Stimulated activated CD8-positive, alpha-beta memory T cell treated with anti-CD3 and anti-CD28 coated beads, Interleukin-15, amount 100 ng/mL, for 24 hours (primary cell): ENCODE measurements at places on chromosomes 3 and 15.

GRCh38 chr3:17140670-17141505 is 256.1 kb downstream of the PLCL2 start:
- DNase-seq = no peak

DNA sequence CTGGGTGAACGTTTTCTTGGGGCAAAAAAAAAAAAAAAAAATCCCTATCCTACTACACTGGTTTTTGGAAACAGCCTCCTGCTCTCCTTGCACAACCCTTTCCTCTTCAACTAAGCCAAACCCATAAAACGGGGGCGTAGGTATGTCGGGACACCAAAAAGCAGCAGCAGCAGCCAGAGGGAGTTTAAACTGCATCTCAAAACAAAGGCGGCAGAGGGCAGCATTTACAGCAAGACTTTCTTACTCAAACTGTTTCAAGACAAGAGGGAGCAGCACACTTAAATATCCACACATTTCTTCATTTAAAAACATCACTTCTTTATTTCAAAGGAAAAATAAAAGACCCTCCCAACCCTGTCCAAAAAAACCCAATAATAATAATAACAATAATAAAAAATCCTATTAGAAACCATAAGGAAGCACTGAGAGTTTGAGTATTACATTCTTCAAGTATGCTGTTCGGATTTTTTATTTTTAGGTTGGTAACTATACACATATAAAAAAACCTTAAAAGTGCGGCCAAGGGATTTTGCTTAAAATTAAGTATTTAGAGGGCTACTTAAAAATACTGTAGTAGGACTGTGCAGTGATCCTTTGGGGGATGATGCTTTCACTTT is 43.9 kb upstream of the PLXND1 start:
- no peak for DNase-seq

DNA sequence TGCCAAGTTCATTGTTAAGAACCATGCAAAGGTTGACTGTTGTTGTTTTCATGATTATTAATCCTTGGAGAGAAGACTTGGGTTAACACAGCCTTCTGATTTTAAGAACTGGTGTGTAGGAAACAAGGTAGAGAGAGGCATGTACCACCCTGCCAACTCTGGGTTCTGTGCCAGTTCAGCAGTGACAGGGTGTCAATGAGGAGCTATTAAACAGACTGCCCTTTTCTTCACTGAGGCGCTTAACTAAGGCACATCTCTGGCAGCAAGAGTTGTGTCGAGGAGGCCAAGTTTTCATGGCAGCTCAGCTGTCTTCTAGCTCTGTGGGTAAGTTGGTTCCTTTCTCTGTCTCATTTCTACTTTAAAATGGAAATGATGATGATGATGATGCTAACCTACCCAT is 117.6 kb downstream of the FEZF2 start:
- DNase-seq = no peak

GRCh38 chr3:94183551-94183950 is 120.7 kb downstream of the NSUN3 start:
- no peak for DNase-seq
